ENCODE measurements at places on chromosomes 13 and 19.

DNA sequence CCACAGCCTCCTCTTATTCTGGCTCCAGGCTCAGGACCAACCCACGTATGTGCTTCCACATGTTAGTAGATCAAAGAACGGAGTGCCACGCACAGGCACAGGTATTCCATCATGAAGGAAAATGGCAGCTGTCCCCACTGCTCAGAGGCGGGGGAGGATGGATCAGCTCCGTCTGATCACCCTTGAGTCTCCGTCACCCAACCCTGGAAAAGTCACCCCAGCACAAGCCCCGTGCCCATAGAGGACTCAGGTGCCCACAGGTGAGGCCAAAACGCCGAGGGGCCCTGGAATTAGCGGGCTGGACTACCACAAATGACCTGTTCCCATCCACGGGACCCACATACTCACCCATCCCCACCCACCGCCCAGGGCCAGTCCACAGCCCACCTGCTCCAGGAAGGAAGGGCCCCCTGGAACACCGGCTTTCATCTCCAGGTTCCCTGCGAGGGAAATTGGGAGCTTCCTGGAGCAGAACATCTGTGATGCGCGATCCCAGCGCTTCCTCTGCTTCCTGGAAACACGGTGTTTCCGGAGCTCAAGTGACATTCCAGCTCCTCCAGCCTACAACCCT lies 120.5 kb upstream of the SPACA7 start:
- DNase-seq: no peak

DNA sequence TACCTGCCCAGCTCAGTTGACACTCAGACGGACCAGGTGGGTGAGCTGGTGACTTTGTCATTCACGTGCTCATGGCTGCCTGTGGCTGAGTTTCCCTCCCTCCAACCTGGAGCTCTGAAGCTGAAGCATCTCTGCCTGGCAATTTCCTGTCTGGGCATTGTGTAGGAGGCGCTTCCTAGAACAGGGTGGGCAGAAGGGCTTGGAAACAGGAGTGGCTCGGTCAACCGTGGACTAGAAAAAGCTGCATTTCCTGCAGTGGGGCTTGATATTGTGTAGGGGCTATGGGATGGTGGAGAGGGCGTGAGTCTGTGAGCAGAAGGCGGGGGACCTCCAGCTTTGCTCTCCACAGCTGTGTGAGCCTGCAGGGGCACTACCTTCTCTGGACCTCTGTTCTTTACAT lies 278.3 kb downstream of the TEX29 start:
- DNase-seq: no peak

- no peak for DNase-seq
Observed at GRCh38 chr19:35262101-35262761, 6.5 kb upstream of the USF2 start.

DNA sequence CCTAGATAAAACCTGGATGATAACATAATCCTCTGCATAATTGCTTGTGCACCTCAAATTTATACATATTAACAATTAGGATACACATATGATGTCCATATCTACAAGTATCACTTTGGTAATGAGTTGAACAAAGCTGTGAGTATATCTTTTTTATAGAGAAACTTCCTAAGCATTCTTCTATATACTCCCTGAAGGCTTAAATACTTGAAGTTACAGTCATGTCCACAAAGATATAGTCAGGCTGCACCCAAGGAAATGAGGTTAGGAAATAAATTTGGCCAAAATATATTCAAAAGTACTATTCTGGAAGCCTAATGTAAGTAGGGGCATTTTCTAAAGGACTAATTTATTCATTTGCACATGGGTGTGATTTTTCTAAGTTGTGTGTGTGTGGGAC lies 761.5 kb downstream of the PCDH9 start:
- DNase-seq: no peak

- DNase-seq: no peak
Observed at GRCh38 chr13:35219021-35219420, 257.5 kb downstream of the MAB21L1 start.

DNA sequence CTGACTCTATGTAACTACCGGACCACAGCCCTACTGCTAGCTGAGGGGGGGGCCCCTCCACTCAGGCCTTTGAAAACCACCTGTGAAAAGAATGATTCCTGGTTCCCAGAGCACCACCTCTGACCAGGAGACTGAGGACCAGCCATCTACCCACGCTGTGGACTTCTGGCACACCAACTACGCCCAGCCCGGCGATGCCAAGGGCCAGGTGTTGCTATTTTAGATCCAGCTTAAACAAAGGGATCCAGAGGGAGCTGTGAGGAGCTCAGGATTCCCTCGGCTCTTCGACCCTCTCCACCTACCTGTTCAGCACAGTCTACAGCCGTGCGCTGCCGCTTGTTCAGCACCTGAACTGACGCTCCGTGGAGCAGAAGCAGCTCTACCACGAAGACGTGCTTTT lies 23.0 kb downstream of the PDCD5 start:
- DNase-seq: no peak

GRCh38 chr19:7851623-7852500 lies 21.8 kb downstream of the EVI5L start:
- DNase-seq: peak; percentile 57

- DNase-seq: no peak
Observed at GRCh38 chr13:27440408-27440807, 10.0 kb downstream of the MTIF3 start.

DNA sequence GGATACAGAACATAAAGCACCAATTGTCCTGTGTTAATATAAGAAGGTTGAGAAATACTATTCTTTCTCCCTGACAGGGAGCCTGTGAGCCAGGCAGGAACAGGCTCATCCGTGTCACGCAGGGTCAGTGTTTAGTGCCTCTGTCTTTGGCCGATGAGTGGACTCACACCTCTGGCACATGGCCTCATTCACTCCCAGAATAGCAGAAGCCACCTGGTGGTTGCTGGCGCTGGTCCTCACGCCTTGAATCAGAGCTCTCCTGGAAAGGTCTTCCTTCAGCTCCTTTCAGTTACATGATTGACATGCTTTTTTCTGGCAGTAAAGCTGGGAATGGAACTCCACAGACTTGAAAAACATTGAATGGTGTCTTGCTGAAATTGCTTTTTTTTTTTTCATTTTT lies 28.1 kb upstream of the SIAH3 start:
- DNase-seq: no peak

DNA sequence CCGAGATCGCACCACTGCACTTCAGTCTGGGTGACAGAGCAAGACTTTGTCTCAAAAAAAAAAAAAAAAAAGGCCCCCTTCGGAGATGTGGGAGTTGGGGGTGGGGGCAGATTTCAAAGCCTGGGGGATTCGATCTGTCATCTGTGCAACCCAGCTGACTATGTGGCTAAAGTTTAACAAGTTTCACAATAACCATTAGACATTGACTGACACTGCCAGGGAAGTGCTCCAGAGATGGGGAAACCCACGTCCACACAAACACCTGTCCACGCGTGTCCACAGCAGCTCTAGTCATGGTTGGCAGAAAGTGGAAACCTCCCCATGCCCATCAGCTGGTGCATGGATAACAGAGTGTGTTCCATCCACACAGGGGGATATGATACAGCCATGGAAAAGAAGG lies 37.6 kb upstream of the HOMER3 start:
- DNase-seq: no peak

DNA sequence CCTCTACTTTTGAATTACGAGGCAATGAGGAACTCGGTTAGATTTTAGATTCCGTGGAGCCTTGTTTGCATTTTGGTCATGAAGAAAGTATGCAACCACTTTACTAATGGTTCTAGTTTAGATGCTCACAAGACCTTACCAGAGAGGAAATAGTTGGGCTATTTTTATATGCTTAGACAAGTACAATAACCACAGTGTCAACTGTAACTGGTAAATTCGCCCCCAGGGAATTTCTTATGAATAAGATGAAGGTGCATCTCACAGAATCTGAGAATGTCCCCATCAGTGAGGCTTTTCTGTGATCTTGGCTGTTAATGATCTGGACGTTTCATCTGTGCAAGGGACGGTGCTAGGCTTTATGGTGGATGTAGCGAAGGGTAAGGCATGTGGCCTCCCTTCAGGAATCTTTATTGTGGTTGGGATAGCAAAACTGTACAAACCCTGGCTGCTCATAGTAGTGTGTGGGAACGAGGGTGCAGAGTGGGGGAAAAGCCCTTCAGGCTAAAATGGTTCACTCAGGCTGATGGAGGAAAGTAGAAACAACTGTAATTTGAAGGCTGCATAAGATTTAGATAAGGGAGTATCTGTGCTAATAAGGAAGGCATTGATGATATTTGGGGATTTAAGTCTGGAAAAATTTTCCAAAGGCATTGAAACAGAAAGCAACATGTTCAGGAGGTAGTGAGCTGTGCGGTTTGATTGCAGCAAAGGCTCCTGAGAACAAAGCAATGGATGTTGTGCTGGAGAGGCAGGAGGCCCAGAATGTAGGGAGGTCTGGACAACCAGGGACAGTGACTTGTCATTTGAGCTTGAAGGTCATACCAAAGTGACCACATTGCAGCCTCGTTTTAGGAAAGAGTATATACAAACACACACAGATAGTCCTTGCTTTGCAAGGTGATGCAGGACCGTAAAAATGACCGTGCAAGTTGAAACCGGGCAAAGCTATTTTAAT lies 28.4 kb downstream of the UBAC2 start:
- DNase-seq: peak; percentile 28

GRCh38 chr13:50800091-50800739 lies 43.3 kb downstream of the DLEU7 start:
- DNase-seq: no peak

- DNase-seq: no peak
Observed at GRCh38 chr13:33185853-33186252, 99.7 kb downstream of the STARD13 start.

DNA sequence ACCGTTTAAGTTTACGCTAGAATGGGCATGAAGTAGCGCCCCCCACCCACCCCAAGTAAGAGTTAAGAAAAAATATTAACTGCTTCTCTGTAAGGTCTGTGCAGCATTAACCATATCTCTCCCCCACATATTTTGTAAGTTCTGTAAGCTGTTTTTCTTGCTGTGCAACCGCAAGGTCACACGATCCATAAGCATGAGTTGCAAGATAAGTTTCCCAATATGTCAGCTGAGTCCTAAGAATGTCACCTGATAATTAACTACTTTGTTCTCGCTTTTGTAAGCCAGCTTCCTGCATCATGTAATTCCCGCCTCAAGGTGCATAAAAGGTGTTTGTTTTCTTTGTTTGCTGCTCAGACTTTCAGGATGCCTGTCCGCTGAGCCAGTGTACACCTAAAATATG lies 187.0 kb downstream of the MYO16 start:
- DNase-seq: no peak

DNA sequence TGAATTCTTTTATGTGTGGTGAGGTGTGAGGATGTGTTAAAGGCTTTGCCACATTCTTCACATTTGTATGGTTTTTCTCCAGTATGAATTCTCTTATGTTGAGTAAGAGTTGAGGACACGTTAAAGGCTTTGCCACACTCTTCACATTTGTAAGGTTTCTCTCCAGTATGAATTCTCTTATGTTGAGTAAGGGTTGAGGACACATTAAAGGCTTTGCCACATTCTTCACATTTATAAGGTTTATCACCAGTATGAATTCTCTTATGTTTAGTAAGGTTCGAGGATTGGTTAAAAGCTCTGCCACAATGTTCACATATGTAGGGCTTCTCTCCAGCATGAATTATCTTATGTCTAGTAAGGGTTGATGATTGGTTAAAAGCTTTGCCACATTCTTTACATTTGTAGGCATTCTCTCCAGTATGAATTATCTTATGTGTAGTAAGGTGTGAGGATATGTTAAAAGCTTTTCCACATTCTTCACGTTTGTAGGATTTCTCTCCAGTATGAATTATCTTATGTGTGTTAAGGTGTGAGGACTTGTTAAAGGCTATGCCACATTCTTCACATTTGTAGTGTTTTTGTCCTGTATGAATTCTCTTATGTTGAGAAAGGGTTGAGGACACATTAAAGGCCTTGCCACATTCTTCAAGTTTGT lies 27.1 kb downstream of the ZNF724 start:
- no peak for DNase-seq

DNA sequence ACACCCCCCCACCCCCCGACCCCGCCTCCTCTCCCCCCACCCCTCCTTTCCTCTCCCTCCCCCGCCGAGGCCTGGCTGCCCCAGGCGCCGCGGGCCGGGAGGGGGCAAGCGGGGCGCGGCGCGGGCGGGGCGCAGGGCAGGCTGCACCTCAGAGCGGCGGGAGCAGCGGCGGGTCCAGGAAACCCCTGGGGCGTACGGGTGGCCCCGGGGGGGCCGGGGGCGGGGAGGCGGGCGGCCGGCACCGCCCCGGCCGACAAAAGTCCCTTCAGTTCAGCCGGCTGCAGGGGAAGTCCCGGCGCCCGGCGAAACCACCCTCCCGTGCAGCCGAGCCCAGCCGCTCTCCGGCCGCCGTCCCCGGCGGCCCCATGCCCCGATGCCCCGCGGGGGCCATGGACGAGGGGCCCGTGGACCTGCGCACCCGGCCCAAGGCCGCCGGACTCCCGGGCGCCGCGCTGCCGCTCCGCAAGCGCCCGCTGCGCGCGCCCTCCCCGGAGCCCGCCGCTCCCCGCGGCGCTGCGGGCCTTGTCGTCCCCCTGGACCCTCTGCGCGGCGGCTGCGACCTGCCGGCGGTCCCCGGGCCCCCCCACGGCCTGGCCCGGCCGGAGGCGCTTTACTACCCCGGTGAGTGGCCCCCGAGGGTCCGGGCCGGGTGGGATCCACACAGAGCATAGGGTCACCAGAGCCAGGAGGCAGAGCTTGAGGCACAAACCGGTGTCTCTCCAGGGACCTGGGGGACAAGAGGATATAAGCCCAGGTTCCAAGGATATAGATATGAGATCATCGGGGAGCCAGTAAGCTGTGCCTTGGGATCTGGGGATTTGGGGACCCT lies at the start of gene BCL3:
Gene BCL3 (plus strand): TSS at position 283 of the 829 bp plus-strand sequence. CDS start 83 bp downstream, at position 366.
- DNase-seq: no peak

- DNase-seq: peak; percentile 98
Observed at GRCh38 chr19:38004521-38005223, 97.7 kb downstream of the SIPA1L3 start.

GRCh38 chr13:51729866-51730553 lies 74.0 kb downstream of the DHRS12 start:
- DNase-seq: no peak

GRCh38 chr19:31204115-31204514 lies 145.1 kb downstream of the TSHZ3 start:
- DNase-seq: no peak

- no peak for DNase-seq
Observed at GRCh38 chr19:35629332-35629633, 447 bp downstream of the RBM42 start.

DNA sequence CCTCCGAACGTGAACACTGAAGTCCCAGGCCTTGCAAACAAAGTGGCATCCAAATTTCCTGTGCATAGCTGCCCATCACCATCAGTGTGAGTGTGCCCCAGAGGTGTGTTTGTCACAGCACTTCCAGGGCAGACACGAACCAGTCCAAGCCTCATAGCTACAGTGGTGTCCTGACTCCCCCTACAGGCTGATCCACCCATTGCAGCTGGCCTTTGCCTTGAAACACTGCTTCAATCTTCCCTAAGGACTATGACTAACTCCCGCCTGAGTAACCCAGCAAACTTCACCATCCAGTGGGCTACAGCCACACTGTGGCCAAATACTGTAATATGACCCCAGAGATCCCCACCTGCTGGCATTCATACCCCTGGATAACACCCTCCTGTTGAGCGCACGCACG lies 3.9 kb downstream of the ZNF266 start:
- DNase-seq: peak; percentile 57

GRCh38 chr19:48102870-48103751 lies 7.5 kb downstream of the PLA2G4C start:
- DNase-seq: peak; percentile 53

GRCh38 chr19:46670813-46671212 lies 9.8 kb upstream of the DACT3 start:
- DNase-seq: no peak

Data from eye (tissue), 1 donor.